ENCODE measurements at places on chromosomes 4 and X.

DNA sequence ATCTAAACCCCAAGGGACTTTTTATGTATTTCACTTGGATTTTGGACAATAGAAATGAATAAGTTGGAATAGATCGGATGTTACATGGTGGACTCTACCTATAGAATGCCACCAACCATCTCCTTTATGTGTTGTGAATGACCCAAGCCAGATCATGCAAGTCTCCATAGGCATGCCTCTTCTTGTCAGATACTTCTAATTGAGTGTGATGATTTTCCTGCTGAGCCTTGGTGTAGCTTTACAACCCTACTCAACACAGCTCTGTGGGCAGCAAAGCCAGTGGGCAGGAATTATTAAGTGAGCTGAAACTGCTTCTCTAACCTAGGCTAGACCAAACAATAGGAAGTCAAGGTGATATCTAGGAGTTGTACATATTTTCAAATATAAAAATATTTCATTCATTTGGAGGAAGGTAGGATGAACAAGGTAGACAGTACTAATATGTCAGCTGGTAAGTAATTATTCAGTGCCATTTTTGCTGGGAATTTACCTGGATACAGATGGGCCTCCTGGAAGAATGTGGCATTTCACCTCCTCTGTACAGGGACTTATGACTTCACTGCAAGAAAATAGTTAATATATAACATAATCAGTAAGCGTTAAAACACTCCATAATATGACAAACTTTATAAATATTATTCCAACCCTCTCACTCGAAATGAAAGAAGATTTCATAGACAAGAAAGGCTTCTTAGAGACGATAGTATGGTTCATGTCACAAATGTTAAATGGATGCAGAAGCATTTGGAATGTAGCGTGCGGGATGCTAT is 298.0 kb upstream of the FAT1 start:
- no peak for ATAC-seq

DNA sequence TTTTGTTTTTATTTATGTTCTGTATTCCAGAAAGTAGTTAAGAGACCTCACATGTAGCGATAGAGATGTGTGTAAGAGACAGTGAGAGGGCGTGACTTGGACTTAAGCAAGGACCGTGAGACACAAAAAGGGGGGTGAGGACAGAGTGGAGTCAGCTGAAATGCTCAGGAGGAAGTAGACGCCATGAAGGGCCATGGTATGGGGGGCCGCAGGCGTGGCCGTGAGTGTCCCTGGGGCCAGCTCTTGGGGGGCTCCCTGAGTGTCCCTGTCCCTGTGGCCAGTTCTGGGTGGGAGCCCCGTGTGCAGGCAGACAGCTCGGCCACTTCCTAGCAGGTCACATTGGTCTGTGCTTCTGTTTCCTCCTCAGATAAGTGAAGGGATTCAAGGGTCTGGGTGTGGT is 23.0 kb upstream of the MSANTD1 start:
- ATAC-seq, result no peak

DNA sequence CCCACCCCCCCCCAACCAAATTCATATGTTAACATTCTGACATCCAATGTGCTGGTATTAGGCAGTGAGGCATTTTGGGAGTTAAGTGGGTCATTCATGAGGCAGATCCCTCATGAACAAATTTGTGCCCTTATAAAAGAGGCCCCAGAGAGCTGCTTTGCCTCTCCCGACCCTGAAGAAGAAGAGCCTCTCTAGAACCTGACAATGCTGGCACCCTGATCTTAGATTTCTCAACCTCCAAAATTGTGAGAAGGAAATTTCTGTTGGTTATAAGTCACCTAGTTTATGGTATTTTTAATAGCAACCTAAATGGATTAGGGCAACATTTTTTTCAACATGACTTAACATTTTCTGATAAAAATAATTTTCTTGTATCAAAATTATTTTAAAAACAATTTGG is 296.3 kb downstream of the CFAP299 start:
- ATAC-seq, result no peak

GRCh38 chrX:71111921-71112431 is 599 bp upstream of the IL2RG start:
- no peak for ATAC-seq

GRCh38 chrX:11398785-11399184 is 105.6 kb downstream of the AMELX start:
- no peak for ATAC-seq

DNA sequence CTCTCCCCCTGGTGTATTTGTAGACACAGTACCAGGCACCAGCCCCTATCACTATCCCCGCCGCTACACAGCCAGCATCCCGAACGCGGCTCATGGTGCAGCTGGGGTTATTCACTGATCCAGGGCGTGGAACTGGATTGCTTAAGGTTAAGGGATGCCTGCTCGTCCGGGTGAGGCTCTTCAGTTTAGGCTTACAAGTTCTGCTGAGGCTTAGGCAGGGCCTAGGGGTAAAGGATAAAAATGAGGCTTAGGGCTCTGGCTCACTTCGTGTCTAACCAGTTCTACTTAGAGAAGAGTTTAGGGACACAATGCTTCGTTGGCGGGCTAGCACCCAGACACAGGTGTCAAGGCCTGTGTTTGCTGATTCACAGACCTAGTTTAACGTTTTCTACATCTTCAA is 2.2 kb downstream of the ARMCX2 start:
- ATAC-seq, result no peak

DNA sequence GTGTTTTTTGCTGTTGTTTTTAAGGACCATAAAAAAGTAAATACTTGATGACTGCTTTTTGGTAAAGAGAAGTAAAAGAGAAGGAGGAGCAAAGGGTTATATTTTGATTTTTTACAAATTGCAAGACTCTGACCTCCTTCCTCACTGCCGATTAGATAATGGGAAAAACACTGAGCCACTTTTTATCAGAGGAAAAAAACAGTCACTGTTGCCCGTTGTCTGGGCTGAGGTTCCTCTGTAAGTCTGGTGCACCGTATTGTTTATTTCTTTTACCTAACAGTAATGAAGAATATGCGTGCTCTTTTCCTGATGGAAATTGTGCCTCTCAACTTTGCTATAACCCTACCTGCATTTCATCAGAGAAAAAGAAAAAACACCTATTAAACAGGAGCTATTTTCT is 178.7 kb upstream of the EMCN start:
- no peak for ATAC-seq

- ATAC-seq, result no peak
Measured at GRCh38 chr4:41209187-41209586, 5.2 kb downstream of the APBB2 start.

DNA sequence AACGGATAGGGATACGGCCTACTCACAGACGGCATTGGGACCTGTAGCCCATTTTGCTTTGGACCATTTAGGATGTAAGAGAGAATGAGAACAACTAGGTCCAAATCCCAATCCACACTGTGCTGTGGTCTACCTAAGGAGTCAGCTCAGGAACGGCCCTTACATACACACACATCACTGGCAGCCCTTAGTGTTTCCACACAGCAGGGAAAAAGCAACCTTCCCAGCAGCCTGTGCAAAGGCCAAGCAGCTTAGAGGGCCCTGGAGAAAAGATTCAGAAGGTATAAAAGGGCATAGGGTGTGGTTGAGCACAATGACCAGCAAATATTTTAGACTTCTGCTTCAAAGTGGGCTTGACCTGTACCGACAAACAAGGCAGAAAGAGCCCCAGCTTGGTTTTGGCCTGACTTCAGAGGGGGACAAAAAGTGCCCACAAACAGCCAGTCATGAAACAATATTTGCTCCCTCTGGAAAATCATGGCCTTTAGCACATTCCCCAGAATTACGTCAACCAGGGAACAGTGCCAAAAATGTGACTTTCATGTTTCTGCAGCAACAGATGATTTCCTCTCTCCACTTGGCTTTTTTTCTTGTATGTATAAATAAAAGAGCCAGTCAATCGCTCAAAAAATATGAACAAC is 359.5 kb upstream of the FGF16 start:
- ATAC-seq, result no peak

GRCh38 chrX:8815460-8816065 is 14.4 kb upstream of the FAM9A start:
- ATAC-seq, result peak; percentile 61

GRCh38 chrX:45485719-45486118 is 285.0 kb upstream of the DIPK2B start:
- ATAC-seq, result no peak

DNA sequence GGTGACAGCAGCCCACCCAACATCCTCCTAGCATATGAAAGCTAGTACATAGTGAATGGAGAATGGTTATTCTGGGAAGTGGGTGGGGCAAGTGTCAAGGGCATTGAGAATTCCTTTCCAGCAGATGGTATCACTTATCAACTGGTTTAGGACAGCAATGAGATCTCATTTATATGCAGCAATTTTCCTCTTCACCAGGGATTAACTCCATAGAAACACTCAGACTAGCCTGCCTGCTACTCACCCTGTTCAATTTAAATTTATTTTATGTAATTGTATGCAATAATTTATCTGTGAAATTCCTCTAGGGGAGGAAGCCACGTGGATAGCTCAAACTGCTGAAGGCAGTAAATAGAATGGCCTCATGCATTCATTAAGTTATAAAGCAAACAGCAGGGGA is 101.6 kb upstream of the MID1IP1 start:
- no peak for ATAC-seq

GRCh38 chr4:15653864-15654592 is 1.1 kb downstream of the FBXL5 start:
- peak; percentile 80 for ATAC-seq

DNA sequence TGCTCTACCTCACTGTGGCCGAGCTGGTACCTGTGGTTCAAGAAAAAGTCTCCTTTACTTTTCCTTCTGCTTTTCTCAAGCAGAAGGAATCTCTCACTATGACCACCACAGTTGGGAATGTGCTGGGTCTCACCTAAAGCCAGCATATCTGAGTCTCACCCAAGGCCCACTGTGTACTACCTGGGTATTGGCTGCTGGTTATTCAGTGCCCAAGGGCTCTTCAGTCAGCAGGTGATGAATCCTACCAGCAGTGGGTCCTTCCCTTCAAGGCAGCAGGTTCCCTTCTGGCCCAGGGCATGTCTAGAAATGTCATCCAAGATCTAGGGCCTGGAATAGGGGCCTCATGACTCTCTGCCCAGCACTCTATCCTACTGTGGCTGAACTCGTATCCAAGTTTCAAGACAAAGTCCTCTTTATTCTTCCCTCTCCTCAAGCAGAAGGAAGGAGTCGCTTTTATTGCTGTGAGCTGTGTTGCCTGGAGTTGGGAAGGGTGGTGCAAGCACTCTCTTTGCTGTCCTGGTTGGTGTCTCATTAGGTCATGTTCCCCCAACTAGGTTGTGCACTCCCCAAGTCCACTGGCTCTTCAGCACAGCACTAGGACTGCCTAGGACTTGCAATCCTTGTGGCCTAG is 6.1 kb downstream of the CXCL10 start:
- ATAC-seq, result no peak

GRCh38 chr4:37839426-37839825 is 12.9 kb downstream of the PGM2 start:
- no peak for ATAC-seq

DNA sequence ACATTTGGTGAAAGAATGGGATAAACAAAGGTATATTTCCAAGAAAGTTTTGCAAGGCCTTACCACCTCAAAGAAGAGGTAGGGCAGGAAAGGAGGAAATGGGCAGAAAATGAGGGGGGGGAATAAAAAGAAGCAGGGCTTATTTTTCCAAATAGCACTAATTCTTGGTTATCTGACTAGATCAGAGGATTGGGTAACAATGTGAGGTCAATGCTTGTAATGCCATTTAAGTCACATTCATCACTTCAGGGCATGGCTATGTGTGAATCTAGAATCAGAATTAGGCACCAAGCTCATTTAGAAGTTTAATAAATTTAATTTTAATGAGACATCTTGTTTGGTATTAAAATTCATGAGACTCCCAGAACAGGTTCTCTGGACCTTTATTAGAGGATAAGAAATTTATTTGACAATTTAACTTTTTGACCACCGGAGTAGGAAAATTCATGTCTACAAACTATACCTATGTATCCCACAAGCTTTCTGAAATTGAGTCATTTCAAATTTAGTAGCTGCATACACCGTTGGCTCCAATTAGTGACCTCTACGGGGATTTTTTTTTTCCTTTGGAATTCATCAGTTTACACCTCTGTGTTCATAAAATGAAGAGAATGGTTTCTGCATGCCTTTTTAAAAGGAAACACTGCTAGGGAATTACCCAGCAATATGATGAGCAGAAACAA is 1.4 kb upstream of the STS start:
- no peak for ATAC-seq

Measured in SK-N-SH treated with all-trans-retinoic acid at 6 μM for 48 hours (cell line).